ENCODE measurements at places on chromosomes 2 and 18.

- DNase-seq = no peak
Observed at GRCh38 chr18:62138461-62139235, 48.2 kb downstream of the PIGN start.

DNA sequence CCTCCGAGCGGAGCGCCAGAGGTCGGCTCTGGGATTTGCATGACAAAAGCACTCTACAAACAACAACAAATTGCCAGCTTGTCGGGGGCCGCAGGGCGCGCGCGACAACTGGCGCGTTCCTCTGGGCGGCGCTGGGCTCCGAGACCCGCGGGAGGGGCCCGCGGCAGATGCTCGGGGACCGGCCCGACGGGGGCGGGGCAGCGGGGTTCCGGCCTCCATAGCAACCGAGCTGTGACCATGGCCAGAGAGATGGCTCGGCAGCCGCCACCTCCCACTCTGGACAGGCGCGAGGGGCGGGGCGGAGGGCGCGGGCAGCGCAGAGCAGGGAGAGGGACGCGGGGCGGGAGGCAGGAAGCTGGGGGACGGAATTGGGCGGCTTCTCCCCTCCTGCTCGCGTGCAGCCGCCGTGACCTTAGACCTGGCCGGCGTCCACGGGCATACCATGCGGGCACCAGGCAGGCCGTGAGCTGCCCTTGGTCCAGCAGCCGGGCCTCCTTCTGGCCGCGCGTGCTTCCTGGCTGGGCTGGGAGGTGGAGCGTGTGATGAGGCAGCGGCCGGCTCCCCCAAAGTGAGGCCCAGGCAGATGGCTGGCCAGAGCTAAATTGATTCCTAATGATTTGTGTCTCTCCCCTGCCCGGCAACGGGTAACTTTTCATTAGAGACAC is 171.5 kb downstream of the CELF4 start:
- DNase-seq = peak; percentile 88

DNA sequence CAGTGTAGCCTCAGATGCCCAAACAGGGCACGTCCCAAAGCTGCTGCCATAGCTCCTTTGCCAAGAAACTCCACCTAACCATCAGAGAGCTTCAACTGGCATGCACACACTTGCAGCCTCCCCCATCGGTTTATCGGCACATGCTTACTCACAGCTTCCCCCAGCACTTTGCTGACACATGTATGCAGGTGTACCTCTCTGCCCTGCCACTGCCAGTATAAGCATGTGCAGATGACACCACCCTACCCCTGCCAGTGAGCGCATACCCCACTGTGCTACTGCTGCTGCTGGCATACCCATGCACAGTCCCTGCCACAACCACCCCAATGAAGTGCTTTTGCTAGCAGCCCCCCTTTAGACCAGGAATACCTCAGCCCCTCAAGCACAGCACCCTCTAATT is 1231.0 kb downstream of the DSC3 start:
- DNase-seq = no peak

- no peak for DNase-seq
Observed at GRCh38 chr18:58779529-58779928, 85.1 kb upstream of the ZNF532 start.

- peak; percentile 28 for DNase-seq
Observed at GRCh38 chr18:5543036-5543680, 639 bp downstream of the EPB41L3 start.

GRCh38 chr2:71082402-71083252 is 14.2 kb downstream of the NAGK start:
- no peak for DNase-seq

- peak; percentile 11 for DNase-seq
Observed at GRCh38 chr2:136185981-136186776, 68.2 kb upstream of the CXCR4 start.

DNA sequence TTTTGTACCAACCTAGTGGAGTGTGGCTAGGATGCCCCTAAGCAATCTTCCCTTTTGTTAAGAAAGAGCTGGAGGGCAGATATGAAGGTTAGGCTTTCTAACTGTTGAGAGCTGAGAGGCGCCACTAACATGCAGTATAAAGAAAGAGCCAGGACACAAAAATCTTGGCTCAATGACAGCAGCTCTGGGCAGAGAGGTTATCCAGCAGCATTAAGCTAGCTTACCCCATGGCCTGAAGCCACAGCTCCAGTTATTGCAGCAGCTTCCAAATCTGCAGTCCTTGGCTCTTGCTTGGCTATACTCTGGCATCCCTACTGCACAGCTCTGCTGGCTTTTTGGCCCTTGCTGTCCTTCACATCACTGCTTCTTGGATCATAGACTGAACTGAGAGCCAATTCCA is 213.4 kb downstream of the GPD2 start:
- no peak for DNase-seq

GRCh38 chr18:10979411-10979810 is 170.0 kb downstream of the PIEZO2 start:
- DNase-seq = no peak

- DNase-seq = no peak
Observed at GRCh38 chr2:137879121-137879520, 85.2 kb upstream of the HNMT start.

GRCh38 chr2:74010087-74010541 is 25.4 kb downstream of the TET3 start:
- DNase-seq = peak; percentile 57

DNA sequence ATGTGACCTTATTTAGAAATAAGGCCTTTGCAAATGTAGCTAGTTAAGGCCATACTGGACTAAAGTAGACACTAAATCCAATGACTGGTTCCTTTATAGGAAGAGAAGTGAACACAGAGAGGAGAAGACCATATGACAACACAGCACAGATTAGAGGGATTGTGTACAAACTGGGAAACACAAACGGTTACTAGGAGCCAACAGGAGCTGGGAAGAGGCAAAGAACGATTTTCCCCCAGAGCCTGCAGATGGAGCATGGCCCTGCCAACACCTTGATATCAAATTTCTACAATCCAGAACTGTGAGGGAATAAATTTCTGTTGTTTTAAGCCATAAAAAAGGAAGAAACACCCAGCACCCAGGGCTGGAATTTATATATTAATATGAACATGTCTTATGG is 38.7 kb upstream of the COL5A2 start:
- DNase-seq = no peak

- DNase-seq = no peak
Observed at GRCh38 chr2:24711865-24712264, 81.3 kb downstream of the PTRHD1 start.

- peak; percentile 42 for DNase-seq
Observed at GRCh38 chr2:217849154-217849975, 153.4 kb downstream of the TNS1 start.

DNA sequence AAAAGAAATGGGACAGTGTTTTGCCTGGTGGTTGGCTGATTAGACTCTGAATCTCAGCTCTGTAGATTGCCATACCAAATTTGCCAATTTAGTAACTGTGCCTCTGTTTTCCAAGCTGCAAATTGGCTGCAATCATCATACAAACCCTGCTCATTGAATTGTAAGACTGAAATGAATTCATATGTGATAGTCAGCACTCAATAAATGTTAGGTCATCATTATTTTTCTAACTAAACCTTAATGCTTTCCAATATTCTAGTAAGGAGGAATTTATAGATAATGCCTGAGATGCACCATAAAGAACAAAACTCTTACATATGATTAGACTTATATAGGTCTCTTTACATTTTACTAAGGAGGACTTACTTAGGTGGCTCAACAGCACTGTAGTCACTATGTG is 85.3 kb downstream of the DNER start:
- no peak for DNase-seq

- DNase-seq = no peak
Observed at GRCh38 chr2:42581257-42581656, 12.8 kb downstream of the MTA3 start.

GRCh38 chr2:179613701-179614100 is 247.7 kb downstream of the ZNF385B start:
- no peak for DNase-seq

- peak; percentile 24 for DNase-seq
Observed at GRCh38 chr2:88179228-88179679, 9.1 kb downstream of the THNSL2 start.

DNA sequence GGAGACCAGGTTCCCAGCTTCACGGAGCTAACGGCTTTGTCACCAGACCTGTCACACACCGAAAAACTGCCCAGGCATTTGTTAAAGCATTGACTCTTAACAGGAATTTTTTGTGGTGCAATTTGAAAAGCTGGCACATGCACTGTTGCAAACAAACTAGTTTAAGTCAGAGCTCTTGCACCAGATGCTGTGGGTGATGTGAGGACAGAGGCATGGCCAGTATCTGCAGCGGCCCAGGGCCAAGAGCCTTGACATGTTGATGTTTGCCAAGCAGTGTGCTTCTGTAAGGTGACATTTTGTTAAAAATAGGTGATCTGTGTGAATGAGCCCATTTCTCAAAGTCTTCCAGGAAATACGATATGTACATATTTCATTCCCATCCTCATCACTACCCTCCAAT is 142.5 kb downstream of the MTCL1 start:
- DNase-seq = no peak

GRCh38 chr18:48265328-48265727 is 143.9 kb downstream of the ZBTB7C start:
- DNase-seq = no peak

GRCh38 chr18:46950064-46950656 is 32.8 kb downstream of the KATNAL2 start:
- peak; percentile 20 for DNase-seq

- DNase-seq = no peak
Observed at GRCh38 chr2:7972670-7973069, 709.2 kb upstream of the ID2 start.

GRCh38 chr2:61378281-61378680 is 92.6 kb downstream of the USP34 start:
- DNase-seq = no peak

DNA sequence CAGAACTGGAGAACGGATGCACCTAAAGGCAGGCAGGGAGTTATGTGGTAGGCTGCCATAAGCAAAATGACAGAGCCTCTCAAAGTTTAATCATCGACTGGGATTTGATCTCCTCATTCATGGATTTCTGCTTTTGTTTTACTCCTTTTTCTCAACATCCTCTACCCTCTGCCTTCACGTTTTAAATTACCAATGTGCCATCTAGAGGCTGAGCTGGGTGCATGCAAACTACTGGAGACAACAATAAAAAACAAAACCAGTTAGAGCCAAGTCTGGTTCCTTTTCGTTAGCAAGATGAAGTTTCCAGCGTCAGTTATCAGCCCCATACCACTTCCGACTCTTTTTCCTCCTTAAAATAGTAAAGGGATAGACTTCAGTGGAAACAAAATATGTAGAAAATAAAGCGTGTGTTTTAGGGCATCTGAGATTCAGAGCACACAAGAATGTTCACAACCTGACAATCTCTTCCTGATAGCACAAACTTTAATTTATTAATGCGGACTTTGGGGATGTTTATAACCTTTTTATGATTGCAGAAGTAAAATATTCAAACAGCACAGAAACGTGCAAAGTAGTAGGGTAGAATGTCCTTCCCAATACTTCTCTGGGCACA is 117.0 kb downstream of the LAMA1 start:
- peak; percentile 55 for DNase-seq

DNA sequence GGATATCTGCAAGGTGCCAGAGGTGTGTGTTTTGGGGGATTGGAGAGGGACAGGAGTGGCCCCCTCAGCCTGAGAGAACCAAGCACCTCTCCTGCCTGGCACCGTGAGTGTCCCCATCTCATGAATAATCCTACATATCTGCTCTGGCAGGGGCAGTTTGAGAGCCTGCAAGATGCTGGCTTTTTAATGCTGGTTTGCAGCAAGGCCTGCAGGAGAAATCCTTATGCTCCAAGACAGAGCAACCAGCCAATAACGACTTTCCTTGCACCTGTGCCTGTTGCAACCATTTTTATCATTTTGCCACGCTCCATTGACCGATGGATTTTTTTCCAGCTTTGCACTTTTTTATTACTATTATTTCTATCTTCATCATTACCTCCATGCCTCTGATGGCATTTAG is 259.4 kb upstream of the SKOR2 start:
- no peak for DNase-seq

GRCh38 chr2:7333189-7333765 is 416.1 kb downstream of the RNF144A start:
- no peak for DNase-seq

GRCh38 chr2:234851451-234851850 is 100.4 kb upstream of the SH3BP4 start:
- DNase-seq = no peak

DNA sequence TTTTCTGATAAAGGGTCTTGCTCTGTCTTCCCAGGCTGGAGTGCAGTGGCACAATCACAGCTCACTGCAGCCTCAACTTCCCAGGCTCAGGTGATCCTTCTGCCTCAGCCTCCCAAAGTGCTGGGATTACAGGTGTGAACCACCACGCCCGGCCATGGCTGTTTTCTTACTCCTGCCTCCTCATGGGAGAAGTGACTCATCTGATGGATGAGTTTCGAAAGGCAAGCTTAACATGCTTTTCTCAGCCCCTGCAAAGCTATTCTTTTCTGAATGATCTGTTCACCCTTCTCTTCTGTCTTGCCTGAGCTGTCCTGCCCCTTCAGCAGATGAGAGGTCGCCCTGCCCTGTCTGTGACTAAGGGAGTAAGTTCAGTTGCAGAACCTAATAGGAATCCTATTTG is 929 bp upstream of the CREG2 start:
- DNase-seq = peak; percentile 71

DNA sequence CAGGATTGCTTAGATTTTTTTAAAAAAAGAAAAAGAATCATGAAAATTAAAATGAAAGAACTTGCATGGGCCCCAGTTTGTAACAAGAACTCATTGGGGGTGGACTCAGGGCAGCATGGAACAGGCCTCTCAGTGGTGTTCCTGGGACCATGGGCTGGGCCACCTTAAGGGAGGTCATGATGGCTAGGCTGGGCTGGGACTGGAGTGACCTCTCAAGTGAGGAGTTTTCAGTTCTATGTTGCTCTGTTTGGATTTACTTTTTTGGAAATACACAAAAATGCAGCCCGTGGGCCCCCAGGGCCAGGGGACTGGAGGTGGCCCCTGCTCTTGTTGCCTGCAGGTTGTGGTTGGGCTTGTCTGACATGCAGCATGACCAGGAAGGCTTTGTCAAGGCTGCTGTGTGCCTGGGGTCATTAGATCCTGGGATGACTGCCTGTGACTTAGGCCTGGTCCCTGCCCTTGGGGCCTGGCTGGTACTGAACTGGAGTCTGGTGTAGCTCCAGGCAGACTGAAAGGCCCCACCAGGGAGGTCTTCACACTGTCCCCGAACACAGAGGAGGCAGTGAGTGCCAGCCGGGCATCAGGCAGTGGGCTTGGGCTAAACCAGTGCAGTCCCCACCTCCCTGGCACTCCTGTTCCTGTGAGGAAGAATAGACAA is 115.6 kb downstream of the GLI2 start:
- no peak for DNase-seq

GRCh38 chr2:167190053-167190452 is 301.8 kb downstream of the XIRP2 start:
- peak; percentile 78 for DNase-seq

GRCh38 chr2:129396980-129397599 is 582.4 kb upstream of the RAB6C start:
- DNase-seq = peak; percentile 47

Measured in kidney tubule cell (primary cell).